Fibroblast of mammary gland (primary cell): ENCODE measurements at places on chromosomes 1 and 21.
A peak's percentile ranks its signal among the peaks of the same experiment; 100 is the strongest.

GRCh38 chr1:221897321-221897721 lies 155.4 kb upstream of the DUSP10 start:
- peak; percentile 70 for DNase-seq

DNA sequence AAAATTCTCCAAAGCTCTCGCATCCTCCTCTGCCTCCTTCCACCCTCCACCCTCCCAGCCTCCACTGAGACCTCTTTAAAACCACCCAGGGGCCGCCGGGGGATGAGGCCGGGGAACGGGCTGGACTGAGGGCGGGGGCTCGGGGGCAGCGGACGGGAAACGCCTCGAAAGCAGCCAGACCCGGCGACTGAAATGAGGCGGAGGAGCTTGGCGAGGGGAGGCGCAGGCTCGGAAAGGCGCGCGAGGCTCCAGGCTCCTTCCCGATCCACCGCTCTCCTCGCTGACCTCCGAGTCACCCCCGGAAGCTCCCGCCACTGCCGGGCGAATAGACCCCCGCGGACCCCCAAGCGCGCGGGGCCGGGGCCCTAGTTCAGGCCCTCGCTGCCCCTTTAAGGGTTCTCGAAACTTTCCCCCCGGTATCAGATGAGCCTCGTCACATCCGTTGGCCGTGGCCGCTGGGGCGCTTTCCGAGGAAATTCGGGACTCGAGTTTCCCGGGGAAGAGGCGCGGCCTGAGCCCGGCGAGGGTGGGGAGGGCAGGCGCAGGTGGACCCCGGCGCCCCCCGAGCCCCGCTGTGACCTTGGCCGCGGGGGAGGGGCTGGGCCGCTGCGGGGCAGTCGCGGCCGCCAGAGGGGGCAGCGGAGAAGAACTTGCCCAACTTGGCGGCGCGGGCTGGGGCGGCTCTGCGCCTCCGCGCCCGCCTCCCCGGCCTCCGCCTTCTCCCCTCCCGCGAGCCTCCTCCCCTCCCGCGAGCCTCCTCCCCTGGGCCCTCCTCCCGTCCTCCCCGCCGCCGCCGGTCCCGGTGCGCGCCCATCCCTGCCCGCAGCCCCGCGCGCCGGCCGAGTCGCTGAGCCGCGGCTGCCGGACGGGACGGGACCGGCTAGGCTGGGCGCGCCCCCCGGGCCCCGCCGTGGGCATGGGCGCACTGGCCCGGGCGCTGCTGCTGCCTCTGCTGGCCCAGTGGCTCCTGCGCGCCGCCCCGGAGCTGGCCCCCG lies at the start of gene BACE2:
Gene BACE2, plus strand, starts transcription at position 813 of the 995 bp plus-strand sequence. Its CDS starts 104 bp downstream, at position 917.
- DNase-seq = peak; percentile 67

DNA sequence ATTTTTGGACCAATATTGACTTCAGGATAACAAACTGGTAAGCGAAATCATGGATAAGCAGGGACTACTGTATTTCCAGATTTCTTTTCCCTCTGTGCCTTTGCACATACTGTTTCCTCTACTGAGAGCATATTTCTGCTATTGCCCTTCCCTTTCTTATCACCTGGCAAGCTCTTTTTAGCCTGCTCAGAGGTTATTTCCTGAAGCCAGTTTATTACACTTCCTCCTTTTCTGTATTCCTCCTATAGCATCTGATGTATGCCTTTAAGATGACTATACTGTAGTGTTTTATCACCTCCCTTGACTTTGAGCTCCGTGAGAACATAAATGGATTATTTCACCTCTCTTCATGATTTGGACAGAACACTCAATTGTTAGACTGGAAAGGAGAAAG lies 49.0 kb downstream of the MAGI3 start:
- DNase-seq = no peak

- no peak for DNase-seq
Measured at GRCh38 chr1:179598631-179599030, 7.0 kb downstream of the TDRD5 start.

DNA sequence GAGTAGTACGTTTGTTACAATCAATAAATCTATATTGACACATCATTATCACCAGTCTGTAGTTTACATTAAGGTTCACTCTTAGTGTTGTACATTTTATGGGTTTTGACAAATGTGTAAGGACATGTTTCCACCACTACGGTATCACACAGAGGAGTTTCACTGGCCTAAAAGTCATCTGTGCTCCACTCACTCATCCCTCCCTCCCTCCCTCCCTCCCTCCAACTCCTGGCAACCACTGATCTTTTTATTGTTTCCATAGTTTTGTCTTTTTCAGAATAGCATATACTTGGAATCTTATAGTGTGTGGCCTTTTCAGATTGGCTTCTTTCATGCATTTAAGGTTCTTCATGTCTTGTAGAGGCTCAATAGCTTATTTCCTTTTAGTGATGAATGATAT lies 44.1 kb upstream of the RHOU start:
- no peak for DNase-seq

DNA sequence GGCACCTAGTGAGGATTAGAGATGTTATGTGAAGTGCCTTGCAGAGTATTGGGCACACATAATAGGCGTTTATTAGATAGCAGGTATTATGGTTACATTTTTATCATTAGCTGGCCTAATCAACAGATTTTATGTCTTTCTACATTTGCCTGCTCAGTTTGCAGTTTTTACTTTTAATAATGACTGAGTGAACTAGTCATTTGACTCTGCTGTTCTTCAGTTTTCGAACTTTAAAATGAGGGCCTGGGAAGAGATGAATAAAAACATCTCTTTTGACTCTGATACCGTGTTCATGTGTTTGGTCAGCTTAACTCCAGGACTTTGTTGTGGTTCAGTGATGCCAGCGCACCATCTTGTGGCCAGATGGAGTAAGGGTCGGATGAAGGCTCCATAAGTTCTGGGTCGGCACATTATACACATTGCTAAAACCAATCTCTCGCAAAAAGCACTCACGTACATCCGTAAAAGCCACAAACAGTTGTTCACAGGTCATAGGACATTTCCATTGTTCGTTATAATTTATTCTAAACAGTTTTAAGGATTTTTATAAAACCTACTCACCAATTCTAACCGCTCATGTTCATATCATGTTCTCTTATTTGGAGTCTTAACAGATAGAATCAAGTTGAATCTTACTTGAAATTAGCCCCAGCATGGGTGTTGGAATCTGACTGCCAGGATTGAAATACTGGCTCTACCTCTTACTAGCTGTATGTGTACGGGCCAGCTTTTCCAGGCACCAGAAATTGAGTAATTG lies 78.4 kb upstream of the GPR88 start:
- DNase-seq = peak; percentile 82

- peak; percentile 25 for DNase-seq
Measured at GRCh38 chr1:223556414-223557129, 108.9 kb downstream of the CAPN8 start.

- no peak for DNase-seq
Measured at GRCh38 chr1:8109216-8109615, 83.1 kb upstream of the ERRFI1 start.

GRCh38 chr1:5707566-5708345 lies 284.5 kb downstream of the NPHP4 start:
- no peak for DNase-seq

DNA sequence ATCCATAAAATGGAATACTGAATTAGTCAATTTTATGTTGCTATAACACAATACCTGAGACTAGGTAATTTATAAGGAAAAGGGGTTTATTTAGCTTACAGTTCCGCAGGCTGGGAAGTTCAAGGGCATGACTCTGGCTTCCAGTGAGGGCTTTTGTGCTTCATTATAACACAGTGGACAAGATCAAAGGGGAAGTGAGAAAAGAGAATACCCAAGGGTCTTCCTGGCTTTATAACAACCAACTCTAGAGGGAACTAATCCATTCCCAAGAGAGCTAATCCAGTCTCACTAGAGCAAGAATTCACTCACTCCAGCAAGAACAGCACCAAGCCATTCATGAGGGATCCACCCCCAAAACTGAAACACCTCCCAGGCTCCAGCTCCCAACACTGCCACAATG lies 3.1 kb downstream of the KIFAP3 start:
- DNase-seq = no peak

DNA sequence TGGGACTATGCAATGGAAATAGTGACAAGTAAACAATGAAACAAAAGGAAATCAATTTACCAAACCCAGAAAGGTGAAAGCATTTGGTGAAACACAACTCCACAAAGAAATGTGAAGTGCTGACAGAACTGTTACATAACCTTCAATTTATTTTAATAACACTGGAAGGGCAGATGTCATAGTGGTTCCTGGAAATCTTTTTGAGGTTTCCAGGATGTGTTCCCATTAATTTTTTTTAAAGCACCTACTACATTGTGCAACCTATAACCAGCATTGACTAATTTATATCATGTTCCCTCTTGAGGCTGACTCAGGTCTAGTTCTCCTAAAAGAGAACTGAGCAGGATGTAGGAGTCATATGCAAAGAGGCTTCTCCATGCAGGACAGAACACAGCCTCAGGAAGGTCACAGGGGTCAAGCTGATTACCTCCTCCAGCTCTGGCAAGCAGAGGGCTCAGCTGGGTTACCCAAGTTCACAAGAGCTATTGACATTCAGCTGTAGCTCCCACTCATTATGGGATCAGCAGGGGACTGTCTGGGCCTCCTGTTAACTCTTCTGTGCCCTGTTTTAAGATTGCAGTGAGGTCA lies 157.1 kb upstream of the NRIP1 start:
- peak; percentile 99 for DNase-seq

GRCh38 chr21:45167796-45168222 lies 93.4 kb downstream of the ADARB1 start:
- DNase-seq = peak; percentile 71

DNA sequence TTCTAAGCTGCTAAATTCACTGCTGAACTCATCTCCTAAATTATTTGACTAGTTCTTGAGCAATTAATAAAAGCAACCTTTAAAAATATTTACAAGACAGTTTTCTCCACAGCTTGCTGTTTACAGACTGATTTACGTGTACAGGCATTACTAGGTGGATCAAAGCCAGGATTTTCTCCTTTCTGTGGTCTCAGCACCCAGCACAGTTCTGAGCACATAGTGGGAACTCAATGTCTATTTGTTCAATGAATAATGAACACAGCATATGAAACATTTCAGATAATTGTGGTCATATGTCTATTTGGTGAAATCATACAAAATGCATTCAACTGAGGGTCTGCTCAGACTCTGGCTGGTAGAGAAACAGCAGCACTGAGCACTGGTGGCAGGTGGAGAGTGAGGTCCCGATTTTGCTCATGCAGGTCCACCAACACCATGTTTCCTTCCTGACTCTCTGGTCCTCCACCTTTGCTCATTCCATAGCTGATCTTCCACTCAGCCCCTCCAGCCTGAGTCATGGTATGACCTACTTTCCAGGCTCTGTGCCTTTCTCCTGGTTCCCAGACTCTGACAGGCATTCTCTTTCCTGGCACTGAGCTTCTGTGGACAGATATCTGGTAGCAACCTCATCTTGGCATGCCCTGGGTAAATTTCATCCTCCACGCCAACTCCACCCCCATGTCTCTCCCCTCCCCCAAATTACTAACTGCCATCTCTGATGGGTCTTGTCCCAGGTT lies 311.3 kb downstream of the TGFB2 start:
- peak; percentile 83 for DNase-seq

DNA sequence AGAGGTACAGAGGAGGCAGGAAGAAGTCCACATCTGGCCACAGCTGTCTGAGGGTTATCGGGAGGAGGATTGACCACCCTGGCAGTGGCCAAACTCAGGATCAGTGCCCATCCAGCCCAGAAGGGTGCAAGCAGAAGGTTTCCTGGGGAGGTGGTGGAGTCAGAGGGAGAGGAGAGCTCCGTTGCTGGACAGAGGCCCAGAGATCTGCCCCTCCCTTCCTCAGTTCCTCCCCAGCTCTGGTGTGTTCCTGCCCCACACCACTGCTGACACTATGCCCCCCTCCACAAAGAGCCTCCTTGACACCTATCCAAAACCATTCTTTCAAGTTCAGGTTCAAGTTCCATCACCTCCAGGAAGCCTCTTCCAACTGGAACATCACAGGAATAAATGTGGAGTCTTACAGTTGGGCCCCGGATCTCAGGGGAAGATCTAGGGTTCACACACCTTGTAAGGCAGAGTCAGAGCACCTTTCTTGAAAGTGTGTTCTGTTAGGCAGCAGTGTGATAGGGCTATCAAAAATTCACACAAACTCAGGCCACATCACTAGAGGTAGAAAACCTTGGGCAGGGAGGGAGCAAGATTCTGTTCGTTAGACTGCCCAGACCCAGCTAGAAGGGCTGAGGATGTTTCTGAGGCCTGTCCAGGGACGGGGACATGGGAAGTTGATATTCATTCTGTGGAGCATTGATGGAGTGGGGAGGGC lies 7.4 kb downstream of the LDLRAD1 start:
- DNase-seq = no peak

- DNase-seq = no peak
Measured at GRCh38 chr1:938711-939489, 15.2 kb downstream of the SAMD11 start.

DNA sequence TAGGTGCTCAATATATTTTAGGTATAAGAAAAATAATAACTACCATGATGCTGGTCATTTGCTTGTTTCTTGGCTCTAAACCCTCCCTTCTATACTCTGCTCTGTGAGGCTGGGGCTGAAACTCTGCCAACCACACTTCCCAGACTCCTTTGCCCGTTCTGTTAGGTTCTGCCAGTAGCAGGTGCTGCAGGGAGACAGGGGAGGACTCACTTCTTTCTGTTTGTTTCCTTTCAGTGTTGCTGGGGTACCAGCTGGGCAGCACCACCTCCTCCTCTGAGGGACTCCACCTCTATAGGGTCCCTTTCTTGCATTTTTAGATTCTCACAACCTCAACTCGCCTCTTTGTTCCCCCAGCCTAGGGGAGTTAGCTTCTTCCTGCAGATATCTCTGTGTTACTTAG lies 17.0 kb upstream of the SH2D2A start:
- DNase-seq = no peak

- DNase-seq = no peak
Measured at GRCh38 chr1:53278298-53278725, 40.0 kb upstream of the MAGOH start.

DNA sequence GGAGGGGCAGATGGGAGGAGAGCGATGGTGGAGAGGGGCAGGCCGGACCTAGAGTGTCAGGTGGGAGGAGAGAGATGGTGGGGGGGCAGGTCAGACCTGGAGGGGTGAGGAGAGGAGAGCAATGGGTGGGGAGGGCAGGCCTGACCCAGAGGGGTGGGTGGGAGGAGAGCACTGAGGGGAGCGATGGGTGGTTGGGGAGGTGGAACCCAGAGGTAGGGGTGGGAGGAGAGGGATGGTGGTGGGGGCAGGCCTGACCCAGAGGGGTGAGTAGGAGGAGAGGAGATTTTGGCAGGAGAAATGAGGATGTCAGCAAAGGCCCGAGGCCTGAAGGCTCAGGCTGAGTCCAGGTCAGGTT lies 157.3 kb upstream of the VAMP3 start:
- no peak for DNase-seq

DNA sequence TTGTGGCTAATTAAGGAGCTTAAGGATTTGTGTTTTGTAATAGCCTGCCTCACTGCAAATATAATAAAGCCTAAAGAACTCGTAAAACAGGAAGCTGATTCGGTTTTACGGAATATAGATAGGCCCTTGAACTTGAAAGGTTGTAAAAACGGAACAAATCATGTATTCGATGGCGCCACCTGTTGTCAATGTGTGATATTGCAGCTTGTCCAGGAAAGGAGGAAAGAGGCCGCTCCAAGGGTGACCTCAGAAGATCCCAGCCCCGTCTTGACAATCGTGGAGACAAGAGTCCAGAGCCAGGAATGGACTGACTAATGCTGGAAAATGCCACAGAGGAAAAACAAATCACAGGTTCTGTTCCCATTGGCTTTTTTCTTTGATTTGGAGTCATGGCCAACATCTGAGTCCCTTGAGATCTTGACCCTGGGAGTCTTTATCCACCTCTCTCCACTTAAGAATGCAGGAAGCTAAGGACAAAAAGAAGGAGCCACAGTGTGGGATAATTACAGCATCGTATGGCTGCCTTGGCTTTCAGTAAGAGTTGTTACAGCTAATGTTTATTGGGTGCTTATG lies 7.0 kb upstream of the IGSF21 start:
- peak; percentile 61 for DNase-seq

GRCh38 chr21:45721671-45722070 lies 78.1 kb downstream of the PCBP3 start:
- no peak for DNase-seq
